ENCODE measurements at places on chromosomes 5 and 9.

DNA sequence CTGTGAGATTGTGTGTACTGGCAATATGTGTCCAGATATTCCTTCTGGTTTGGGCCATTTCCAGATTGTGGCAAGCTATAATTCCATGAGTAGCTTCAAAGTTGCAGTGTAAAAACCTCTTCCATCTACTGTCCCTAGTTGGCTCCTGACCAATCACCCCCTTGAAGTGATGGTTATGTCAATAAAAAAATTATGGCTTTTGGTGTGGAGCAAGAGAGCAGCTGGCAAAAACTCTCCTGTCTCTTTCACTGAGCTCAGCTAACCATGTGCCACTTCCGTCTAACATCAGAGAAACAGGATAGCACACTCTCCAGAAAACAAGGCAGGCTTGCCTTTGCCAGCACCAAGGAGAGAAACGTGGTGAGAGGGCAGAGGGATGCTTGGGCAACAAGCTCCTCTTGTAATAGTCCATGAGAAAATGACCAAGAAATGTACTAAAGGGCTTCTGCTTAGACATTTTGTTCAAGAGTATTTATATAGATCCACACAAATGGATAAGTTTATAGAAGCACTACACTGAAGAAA is 914.4 kb upstream of the SEMA6A start:
- DNase-seq, result no peak

- no peak for DNase-seq
Observed at GRCh38 chr5:160166069-160166972, 47.1 kb upstream of the PWWP2A start.

DNA sequence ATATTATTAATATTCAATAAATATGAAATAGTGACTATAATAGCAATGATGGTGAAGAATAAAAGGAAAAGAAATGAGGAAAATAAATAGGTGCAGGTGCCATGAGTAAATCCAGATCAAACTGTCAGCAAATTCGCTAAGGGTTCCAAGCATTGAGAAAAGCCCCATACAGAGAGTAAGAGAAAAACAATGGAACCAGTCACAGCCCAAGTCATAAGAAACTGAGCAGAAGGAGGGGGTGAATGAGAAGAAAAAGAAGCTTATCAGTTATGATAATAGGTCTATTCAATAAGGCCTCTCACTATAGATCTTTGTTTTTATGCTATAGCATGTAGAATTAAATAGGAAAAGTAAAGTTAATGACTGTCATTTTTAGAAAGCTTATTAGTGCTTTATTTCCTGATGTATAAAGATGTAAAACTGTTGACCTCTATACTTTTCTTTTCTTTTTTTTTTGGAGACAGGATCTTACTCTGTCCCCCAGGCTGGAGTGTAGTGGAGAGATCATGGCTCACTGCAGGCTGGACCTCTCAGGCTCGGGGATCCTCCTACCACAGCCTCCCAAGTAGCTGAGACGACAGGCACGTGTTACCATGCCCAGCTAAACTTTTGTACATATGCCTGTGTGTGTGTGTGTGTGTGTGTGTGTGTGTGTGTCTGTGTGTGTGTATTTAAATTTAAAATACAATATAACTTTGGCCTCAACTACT is 72.4 kb downstream of the FYB1 start:
- DNase-seq, result no peak

- peak; percentile 73 for DNase-seq
Observed at GRCh38 chr9:109520475-109521132, 22.5 kb upstream of the PTPN3 start.

DNA sequence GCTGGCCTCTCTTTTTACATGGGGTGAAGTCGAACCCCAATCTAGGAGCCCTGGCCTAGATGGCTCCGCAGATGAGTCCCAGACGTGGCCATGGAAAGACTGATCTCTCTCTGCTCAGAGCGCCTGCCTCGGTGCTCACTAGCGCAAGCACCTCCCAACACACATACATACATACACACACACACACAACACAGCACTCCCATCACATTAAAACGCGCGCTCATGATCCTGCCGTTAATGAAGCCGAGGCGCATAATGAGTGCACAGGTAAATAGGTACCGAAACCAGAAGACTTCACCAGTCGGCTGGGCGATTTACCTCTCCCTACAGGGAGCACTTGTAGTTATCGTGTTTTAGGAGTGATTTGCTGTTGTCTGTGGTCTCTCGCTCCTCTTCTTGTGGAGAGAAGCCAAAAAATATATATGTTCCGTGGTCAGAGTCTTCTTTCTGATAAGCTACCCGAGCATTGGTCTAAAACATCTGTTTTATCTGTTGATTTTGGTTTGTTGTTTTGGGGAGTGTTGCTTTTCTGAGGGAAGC is 207.7 kb downstream of the MEF2C start:
- DNase-seq, result no peak

- DNase-seq, result no peak
Observed at GRCh38 chr5:181258576-181258975, 2.4 kb downstream of the TRIM52 start.

- DNase-seq, result no peak
Observed at GRCh38 chr5:168934169-168934568, 355.0 kb upstream of the PANK3 start.

DNA sequence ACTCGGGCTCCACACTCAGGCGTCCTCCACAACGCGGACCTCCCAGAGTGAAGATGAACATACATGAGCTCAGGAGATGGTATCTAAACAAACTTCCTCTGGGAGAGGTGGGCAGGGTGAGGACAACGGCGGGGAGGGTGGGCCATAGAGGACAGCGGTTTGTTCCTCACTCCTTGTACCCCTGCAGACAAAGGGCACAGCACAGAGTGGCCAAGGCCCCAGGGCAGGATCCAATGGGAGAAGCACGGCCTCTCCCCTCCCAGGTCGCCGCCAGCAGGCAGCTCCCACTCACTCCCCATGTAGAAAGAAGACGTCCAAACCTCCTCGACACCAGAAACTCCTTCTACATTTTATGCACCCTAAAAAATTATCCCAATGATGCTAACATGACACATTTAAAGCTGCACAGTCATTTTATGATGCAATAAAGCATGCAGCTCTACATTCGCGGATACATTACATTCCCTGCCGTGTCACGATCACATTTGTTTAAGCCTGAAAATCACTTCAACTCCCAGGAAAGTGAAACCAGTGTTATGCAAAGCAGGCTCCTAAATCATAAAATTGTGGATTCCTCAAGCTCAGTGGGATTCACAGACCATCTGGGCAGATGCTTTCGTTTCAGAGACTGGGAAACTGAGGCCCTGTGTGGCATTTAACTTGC is 87.5 kb upstream of the SARDH start:
- no peak for DNase-seq

GRCh38 chr5:93583439-93583767 is 381 bp downstream of the NR2F1 start:
- DNase-seq, result no peak

- DNase-seq, result no peak
Observed at GRCh38 chr9:137158625-137159024, 11.2 kb downstream of the LRRC26 start.

DNA sequence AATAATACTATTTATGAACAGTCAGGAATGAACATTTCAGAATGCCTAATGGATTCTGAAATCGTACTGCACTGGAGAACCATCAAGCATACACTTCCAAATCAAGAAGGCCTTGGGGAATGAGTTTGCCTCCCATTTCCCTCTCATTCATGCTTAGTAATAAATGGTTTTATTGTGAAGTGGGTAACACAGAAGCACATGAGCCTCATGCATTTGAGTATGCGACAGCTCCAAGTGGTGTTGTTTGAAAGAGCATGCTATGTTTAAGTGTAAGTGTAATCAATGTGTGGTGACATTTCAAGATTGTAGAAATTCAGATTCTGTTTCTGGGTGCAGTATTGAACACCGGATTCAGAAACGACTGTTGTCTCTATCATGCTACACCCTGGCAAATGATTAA is 60.0 kb downstream of the SGCD start:
- no peak for DNase-seq

GRCh38 chr9:79769476-79770275 is 197.9 kb downstream of the TLE4 start:
- DNase-seq, result no peak

DNA sequence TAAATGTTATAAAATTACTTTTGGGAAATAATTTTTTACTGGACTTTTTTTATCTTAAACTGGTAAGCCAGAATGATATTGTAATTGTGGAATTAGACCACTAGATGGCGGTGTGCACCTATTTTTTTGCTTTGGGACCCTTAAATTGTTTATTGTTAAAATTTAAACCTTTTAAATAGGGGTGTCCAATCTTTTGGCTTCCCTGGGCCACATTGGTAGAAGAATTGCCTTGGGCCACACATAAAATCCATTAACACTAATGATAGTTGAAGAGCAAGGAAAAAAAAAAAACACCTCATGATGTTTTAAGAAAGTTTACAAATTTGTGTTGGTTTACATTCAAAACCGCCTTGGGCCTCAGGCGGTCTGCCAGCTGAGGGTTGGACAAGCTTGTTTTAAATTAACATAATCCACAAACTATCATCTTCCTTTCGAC is 28.4 kb upstream of the GADD45G start:
- DNase-seq, result no peak

DNA sequence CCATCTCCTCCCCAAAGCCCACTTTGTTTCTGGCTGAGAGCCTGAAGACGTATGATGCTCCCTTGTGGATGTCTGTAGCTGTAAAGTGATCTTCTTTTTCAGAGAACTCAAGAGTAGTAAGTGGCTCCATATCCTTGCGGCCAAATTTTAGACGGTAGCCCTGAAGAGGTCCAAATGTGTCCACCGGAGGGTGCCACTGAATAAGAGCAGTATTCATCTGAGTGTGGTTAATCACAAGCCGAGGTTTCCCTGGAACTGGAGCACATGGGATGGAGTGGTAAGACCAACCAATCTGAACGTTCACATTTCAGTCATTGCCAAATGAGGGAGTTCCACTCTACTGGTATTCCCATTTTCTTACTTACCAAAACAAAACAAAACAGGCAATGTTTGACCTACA is 686.5 kb upstream of the DMAC1 start:
- peak; percentile 21 for DNase-seq

DNA sequence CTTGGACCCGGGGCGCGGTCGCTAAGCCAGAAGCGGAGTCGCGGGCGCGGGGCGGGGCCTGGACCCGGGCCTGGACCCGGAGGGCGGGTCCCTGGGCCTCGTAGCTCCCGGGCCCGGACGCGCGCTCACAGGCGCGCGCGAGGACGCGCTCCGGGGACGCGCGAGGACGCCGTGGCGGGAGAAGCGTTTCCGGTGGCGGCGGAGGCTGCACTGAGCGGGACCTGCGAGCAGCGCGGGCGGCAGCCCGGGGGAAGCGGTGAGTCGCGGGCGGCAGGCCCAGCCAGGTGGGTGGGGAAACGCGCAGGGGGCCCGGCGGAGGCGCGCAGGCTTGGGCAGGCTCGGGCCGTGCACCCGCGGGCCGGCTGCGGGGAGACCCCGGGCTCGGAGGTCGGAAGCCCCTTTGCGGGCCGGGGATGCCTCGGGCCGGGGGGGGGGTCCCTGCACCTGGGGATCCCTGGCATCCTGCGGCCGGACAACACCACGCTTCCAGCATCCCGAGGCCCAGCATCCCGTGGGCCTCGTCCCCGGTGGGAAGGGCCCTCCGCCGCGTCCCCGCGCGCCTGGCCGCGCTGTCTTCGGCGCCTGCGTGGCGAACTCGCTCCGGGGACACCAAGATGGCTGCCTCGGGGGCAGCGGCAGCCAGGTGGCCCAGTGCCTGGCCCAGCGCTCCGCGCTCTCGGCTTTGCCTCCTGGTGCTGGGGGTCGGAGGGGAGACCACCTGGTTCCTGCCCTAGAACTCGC is at the start of gene SFXN1:
TSS of gene SFXN1 (plus strand) at position 177 of the 741 bp plus-strand sequence. CDS start 13,544 bp downstream, outside the sequence.
- peak; percentile 85 for DNase-seq
